ENCODE measurements at places on chromosomes 12 and 14.

DNA sequence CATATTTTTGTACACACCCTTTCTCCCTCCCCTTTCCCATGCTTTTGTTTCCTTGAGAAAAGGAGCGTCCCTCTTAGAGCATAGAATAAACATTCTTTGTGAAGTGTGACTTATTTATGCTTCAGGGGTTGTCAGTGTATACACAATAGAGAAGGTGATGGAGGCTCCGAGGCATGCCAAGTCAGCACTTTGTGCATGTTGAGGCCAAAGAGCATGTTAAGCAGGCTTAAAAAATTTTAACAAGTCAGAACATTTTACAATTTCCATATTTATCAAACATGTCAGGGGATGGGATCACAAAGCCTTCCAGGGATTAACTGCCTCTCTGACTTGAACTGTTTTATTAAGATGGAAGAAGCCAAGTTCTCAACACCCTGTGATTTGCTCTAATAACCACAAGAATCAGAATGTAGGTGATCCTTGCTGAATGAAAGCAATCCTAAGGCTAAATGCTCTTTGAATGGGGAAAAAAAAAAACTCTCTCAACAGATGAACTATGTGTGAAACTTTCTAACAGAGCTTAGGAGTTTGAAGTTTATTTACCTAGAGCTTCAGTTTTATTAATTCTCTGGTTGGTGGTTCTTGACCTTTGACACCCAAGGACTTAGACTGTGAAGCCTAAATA lies 223.1 kb downstream of the RAD51B start:
- DNase-seq, result no peak

- no peak for DNase-seq
Observed at GRCh38 chr12:101231636-101232035, 21.6 kb upstream of the SLC5A8 start.

- peak; percentile 17 for DNase-seq
Observed at GRCh38 chr12:6606331-6607131, 648 bp downstream of the CHD4 start.

- DNase-seq, result peak; percentile 27
Observed at GRCh38 chr12:49967042-49967776, 5.5 kb downstream of the AQP5 start.

- DNase-seq, result no peak
Observed at GRCh38 chr14:102516531-102517391, 7.2 kb upstream of the ANKRD9 start.

- DNase-seq, result no peak
Observed at GRCh38 chr12:26684101-26684500, 148.9 kb downstream of the ITPR2 start.

DNA sequence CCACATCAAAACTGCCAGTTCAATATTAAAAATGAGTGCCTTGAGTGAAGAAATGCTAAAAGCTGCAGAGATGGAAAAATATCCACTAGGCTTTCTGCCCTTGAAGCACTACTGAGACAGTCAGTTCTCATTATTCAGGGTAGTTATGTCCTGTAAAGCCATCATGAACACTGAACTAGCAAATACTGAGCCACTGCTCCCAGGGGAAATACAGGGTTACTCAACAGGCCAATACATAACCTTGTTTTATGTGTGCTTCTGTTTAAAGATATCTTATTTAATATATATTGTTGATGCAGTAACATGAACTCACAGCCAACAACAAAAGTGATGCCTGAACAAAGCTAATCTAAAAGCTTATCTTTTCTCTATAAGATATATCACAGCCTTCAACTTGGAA lies 3.3 kb downstream of the RAD52 start:
- DNase-seq, result peak; percentile 18

DNA sequence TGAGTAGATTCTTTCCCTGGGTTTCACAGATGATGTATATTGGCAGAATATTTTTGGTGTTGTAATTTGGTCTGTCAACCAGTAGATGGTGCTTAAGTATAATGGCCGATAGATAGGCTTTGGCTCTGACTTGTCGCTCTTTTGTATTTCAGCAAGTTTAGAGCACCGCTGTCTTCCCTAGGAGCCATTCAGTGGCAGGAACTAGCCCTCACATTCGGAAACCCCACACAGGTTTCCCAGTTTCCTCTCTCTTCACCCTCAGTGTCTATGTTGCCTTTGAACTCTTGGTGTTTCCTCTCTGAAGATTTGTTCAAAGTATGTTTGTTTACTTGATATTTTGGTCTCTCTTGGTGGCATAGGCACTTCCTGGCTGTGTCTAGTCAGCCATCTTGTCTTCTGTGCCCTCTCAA lies 102.2 kb downstream of the GPHN start:
- no peak for DNase-seq

DNA sequence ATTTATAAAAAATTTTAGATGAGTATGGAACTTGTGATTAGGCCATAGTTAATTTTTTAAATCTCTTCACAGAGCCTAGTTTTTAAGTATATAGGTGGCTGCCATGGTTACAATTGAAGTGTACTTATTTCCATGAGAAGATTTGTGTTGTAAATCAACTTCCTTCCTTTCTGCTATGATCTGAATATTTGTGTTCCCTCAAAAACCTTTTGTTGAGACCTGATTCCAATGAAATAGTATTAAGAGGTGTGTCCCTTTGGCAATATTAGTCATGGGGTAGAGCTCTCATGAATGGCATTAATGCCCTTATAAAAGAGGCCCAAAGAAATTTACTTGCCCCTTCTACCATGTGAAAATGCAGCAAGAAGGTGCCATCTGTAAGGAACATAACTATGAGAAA lies 28.8 kb downstream of the ETNK1 start:
- no peak for DNase-seq

- no peak for DNase-seq
Observed at GRCh38 chr14:67524634-67524963, 8.5 kb upstream of the PLEKHH1 start.

DNA sequence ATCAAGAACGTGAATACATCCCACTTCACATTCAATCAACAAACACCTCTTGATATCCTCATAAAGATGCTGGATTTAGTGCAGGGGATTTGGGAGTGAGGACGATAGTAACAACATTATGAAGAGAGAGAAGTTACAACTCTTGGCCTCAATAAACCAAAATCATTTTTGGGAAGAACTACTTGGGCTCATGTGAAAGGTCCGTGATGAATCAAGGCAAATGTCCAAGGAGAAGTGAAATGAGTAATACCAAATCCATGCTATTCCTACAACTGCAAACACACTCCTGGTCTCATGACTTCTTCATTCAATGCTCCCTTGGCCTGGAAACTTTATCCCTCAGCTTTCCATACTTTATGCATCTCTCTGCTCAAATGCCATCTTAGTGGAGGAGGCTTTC lies 162.0 kb upstream of the LMNTD1 start:
- DNase-seq, result no peak

GRCh38 chr14:71202881-71203280 lies 295.6 kb downstream of the PCNX1 start:
- DNase-seq, result no peak
